ENCODE measurements at places on chromosomes 11 and 22.

DNA sequence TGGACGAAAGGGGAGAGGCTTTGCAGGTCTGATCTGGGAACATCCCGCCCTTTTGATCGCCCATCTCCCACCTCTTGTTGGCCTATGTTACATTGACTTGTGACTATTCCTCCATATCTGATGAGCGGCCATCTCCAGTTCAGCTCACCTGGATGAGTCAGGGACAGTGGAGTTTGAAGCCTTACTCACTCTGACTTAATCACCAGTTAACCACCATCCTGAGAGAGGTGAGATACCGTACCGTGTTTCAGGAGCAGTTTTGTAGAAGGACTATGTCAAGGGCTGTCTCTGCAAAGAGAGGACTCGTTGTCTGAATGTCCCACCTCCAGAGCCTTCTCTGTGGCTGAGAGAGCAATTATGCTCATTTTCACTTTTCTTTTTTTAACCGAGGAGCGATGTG lies 771.7 kb downstream of the NTM start:
- no peak for DNase-seq

DNA sequence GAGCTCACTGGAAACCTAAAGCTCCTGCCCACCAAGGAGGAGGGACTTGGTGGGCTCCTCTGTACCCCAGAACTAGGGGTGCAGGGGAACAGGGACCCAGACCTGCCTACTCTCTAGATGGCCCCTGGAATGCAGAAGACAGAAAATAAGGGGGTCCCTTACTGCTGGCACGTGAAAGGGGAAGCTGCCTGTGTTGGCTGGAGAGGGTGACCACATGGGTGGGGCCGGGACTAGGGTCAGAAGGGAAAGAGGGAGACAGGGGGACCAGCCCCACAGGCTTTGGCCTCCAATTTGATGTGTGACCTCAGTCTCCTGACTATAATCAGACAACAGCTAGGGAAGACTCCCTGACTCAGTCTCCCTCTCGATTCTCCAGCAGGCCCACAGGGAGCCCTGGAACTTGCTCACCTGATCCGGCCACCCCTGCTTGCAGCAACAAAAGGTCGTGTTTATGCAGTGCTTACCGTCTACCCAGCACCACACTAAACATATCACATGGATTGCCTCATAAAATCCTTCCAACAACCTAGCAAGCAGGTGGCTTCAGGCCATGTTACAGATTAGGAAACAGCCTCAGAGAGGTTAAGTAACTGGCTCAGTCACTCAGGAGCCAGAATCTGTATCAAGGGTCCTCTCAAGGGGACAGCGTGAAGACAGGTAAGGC lies 10.2 kb downstream of the ARAP1 start:
- DNase-seq = no peak

- DNase-seq = no peak
These were observed 55.7 kb downstream of the ARHGAP8 start for GRCh38 chr22:44807915-44808690.

DNA sequence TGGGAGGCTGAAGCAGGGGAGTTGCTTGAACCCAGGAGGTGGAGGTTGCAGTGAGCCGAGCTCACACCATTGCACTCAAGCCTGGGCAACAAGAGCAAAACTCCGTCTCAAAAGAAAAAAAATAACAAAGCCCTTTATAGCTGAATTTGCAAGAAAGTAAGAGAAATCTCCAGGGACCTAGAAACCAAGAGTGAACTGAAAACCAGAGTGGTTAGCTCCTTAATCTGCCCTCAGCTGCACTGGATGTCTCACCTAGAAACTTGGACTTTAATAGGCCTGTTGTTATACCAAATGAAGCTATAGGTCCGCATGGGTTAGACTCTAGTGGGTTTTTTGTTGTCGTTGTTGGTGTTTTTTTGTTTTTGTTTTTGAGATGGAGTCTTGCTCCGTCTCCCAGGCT lies 4.1 kb downstream of the NEU3 start:
- no peak for DNase-seq

- DNase-seq = no peak
These were observed 79.1 kb downstream of the PHF21B start for GRCh38 chr22:44930711-44931035.

GRCh38 chr11:66228521-66228920 lies 39.9 kb upstream of the RAB1B start:
- no peak for DNase-seq

- no peak for DNase-seq
These were observed 19.1 kb downstream of the ST14 start for GRCh38 chr11:130178441-130179339.

GRCh38 chr22:33853200-33854097 lies 66.8 kb downstream of the LARGE1 start:
- DNase-seq = no peak

GRCh38 chr22:38432264-38432663 lies 22.7 kb downstream of the KCNJ4 start:
- DNase-seq = no peak

DNA sequence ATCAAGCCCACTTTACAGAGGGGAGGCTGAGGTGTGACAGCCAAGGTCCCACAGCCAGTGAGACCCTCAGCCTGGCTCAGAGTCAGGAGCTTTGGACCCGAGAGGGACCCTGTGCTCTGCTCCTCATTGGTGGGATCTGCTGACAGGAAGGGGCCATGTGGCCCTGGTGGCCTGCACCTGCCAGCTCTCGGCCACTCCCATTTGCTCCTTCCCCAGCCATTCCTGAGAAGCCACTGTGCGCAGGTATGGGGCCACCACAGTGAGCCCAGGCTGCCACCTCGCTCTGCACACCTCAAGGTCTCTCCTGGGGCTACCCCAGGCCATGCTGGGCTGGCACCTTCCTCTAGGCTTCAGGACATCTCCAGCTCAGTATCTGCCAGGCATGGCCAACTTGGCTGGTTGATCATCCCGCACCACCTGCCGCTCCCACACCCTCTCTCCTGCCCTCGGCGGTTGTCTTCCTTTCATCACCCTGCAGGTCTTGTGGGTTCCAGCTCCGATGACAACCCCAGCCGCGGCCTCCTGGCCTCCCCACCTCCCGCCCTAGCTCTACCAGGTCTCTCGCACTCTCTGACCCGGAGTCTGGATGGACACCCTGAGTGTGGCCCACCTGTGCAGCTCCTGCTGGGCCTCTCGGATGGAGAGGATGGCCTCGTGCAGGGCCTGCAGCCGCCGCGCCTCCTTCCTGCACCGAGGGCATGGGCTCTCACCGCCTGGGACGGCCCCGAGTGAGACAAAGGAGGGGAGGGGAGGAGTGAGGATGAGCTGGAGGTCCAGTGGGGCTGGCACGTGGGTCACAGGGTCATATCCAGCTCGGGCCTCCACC lies 32.2 kb upstream of the CARS1 start:
- no peak for DNase-seq

- DNase-seq = no peak
These were observed 193.6 kb downstream of the CWF19L2 start for GRCh38 chr11:107263844-107264563.

DNA sequence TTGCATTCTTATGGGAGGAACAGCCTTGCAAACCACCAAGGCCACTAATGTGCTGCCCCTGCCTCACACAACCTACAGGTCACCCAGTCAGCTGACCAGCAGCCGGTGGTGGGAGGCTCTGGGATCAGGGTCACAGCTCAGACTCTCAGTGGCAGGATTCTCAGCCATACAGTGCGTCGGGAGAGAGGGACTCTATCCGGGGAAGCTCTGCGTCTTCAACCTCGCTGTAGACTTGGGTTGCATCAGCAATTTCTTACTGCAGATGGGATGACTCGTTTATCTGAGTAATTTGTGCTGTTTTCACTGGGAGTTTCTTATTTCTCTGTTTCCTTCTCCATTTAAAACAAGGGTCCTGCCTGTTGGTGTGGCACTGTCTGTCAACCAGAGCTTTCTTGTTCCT lies 257.7 kb downstream of the TBC1D22A start:
- no peak for DNase-seq

- no peak for DNase-seq
These were observed 29.6 kb downstream of the PRDM10 start for GRCh38 chr11:129973068-129973467.

DNA sequence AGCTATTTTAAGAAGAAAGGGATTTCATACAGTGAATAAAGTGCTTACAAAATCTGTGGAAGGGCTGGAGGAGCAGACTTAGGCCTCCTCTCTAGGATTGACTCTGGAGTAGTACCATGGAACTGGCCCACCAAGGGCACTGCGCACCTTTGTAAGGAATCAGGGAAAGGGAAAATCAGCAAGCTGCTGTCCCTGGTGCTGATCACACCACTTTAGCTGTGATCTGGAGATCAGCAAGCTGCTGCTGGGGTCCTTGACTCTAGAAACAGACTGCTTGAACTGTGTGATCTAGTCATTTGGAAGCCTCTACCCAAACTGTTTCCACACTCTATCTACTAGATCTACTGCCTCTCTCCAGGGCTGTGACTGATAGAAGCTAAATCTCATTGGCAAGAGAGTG lies 18.4 kb upstream of the TECTA start:
- DNase-seq = no peak

GRCh38 chr11:119666061-119666460 lies 62.9 kb downstream of the NECTIN1 start:
- DNase-seq = no peak

DNA sequence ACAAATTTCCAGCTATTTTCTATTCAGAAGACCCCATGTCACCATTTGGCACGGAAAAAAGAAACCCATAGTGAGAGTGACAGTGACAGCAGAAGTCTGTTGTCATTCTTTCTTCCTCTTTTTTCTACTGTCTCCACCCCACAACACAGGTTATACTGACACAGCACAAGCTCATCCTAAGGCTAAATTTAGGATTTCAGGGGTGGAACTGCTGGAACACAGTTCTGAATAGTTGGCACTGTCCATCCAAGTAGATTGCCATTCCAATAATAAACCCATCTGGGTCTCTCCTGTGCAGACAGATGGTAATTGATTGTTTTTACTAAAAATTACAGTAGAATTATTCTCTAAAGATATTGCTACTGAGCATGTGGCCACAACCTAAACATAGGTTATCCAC lies 95.2 kb upstream of the C11orf87 start:
- no peak for DNase-seq

Measured in activated naive CD4-positive, alpha-beta T cell treated with anti-CD3 and anti-CD28 coated beads, Interleukin-2, amount 50 U/mL, for 16 hours (primary cell).